ENCODE measurements at places on chromosomes 1 and 21.

GRCh38 chr1:238088560-238089290 is 198.0 kb upstream of the ZP4 start:
- no peak for DNase-seq

DNA sequence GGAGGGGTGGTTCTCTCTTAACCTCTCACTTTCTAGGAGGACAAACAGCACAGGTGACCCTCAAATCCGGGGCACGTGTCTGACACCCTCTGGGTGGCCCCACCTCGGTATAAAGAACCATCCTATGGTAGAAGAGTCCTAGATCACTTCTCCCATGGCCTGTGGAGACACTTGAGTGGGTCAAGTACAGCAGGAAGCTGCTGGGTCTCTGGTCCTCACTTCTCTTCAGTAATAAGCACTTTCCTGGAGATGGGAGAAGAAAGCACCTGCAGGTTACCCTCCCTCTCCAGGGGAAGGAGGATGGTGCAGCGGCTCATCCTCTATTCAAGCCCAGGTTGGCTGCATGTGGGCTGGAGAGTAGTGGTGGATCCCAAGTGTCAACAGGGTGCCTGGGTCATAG is 17.0 kb downstream of the S100A7 start:
- DNase-seq: no peak

DNA sequence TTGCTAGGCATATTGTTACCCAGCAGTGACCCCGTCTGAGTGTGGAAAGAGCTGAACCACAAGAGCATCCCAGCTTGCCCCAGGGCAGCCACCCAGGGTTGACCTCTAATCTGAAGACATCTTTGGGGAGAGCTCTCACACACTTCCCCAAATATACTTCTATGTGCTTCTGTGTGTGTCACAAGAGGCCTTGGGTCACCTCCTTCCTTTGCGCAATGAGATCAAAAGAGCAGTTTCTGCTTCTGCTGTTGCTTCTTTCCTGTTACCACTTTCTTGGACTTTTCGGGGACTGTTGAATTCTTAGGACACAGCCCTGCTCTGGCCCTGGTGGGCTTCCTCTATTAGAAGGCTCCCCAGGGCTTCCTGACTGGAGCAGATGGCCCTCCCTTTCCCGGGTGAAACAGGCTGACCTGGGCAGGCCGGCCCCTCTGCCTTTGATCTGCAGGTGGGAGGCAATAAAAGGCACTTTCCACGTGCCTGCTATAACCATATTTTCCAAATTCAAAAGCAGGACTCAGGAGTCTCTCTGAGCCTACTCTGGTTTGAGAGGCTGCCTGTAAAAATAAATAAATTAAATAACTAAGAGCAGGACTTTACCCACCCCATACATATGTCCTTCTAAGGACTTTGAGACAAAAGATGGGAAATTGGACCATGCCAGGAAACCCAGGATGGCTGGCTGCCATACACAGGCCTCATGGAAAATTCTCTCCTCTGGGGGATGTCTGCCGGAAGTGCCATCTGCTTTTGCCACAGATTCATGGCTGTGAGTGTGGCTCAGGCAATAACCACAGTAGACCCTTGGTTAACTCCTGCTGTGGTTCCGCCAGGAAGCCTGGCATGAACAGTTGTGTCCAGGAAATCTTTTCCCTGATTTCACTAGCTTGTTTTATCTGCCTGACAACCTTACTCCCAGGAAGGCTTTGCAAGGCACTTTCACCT is 28.3 kb upstream of the RCSD1 start:
- peak; percentile 61 for DNase-seq

DNA sequence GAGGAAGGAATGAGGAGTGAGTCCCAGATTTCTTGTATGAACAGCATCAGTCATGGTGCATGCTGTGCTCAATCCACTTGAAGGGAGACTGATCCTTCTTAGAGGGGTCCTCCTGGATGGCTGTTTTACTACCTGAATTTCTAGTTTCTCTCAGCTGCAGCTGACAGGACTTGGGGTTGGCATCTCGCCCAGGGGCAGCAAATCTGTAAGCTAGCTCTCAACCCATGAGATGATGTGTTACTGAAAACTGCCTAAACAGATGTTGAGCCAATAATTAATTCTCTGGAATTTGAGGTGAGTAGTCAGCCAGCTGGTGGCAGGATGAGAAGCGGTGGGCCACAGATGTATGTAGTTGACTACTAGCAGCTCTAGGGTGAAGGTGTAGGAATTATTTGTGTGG is 19.6 kb downstream of the BACH1 start:
- DNase-seq: no peak

DNA sequence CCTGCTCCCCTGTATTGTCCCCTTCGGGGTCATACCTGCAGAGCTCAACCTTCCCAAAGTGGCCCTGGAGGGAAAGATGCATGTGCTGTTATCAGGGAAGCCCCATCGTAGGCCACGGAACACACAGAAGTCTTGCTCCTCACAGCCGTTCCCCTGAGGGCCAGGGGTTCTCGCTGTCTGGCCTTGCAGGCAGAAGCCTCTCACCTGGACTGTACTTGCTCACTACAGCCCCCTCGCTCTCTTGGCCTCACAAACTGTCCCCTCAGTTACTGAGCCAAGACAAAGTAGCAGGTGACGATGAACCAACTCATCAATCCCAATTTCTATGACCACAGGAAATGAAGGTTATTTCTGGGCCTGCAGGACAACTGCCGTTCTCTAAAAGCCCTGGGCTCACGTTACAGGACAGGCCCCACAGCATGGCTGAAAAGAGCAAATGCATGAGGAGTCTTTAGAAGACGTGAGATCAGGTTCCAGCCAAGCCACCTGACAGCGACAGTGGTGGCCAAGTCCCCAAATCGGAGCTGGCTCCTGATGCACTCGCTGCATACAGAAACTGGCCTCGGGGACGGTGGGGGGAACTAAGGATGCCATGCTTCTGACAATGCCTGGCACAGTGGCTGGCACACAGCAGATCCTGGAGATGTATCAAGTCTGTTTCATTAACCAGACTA is 95.0 kb downstream of the RAVER2 start:
- no peak for DNase-seq

DNA sequence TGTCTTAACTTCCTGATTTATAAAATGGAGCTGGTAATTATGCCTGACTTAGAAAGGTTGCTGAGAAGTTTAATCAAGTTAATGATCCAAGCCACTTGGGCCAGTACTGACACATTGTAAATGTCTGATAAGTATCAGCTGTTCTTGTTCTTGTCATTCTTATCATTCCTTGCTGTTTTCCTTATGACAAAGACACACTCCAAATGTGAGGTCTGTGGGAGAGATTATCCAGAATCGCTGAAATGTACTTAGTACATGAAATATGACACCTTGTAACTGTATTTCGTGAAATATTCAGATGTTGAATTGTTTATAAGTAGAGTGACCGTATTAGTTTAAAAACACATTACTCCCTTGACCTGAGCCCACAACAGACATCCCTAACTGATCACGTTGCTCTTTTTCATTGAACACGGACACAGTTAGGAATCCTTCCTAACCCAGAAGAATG is 6.1 kb downstream of the AADACL4 start:
- no peak for DNase-seq

DNA sequence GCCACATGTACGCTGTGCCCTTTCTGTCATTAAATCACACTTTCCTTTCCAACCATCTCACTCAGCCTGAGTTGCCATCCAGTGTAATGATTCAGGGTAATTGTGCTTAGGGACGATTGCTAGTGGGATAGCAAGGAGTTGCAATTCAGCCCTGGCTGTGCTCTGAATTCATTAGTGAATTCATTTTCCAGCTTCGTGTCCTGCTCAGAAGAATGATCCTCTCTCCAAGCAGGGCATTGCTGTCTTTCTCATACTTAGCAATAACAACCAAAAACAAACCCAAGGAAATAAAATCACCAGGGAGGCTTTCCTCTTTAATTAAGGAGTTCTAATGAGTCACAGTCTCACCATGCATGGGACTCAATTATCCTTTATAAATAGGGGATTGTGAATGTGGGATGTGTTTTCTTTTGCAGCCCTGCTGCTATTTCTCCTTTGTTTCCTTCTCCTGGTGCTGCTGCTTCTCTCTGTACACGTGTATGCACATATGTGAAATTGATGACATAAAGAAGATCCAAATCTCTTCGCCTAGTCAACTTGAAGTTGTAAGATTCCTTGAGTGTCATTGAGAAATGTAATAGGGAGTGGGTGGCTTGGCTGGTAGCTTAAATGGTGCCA is 167.0 kb downstream of the TSEN15 start:
- no peak for DNase-seq

DNA sequence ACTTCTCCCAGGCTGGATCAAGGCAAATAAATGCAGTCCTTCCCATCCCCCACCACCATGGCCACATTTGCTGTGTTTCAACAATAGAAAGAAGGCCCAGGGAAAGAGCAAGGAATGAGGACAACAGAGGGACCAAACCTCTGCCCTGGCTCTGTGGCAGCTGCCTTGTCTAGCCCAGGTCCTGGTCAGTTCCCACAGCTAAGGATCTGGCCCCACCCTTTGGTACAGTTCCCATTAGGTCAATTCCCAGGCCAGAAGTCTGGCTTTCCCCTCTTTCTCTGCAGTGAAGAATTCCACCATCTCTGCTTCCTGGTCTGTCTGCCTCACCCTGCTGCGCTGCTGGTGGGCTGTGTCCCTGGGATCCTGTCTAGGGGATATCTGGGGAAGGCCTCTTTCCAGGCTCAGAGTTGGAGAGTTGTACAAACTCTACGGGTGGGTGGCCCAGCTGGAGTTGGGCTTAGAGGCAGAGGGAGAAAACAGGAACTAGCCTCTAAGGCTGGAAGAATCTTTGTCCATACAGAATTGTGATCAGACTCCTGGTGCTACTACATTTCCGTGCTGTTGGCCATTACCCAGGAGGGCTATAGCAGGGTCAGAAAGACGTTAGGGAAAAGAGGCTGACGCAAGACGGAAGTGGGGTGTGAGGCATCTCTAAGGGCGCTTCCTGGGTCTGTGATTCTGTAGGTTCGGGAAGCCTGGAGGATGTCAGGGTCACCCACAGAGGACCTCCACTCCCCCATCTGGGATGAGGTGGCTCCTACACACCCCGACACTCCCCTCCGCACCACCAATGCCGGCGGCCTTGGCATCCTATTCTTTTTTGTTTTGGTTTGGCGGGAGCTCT is 953 bp upstream of the NDUFS2 start:
- DNase-seq: no peak

DNA sequence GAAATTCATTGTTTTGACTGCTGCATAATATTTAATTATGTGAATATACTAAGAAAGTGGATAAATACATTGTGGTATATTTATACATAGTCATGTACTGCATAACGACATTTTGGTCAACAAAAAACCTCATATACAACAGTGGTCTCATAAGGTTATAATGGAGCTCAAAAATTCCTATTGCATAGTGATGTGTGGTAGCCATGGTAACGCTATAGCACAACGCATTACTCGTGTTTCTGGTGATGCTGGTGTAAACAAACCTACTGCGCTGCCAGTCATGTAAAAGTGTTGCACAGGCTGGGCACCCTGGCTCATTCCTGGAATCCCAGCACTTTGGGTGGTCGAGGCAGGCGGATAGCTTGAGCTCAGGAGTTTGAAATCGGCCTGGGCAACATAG is 52.6 kb upstream of the NHLH2 start:
- no peak for DNase-seq

- DNase-seq: no peak
Measured at GRCh38 chr1:165942927-165943597, 115.6 kb downstream of the UCK2 start.

GRCh38 chr1:229146647-229147046 is 124.3 kb upstream of the RAB4A start:
- no peak for DNase-seq

DNA sequence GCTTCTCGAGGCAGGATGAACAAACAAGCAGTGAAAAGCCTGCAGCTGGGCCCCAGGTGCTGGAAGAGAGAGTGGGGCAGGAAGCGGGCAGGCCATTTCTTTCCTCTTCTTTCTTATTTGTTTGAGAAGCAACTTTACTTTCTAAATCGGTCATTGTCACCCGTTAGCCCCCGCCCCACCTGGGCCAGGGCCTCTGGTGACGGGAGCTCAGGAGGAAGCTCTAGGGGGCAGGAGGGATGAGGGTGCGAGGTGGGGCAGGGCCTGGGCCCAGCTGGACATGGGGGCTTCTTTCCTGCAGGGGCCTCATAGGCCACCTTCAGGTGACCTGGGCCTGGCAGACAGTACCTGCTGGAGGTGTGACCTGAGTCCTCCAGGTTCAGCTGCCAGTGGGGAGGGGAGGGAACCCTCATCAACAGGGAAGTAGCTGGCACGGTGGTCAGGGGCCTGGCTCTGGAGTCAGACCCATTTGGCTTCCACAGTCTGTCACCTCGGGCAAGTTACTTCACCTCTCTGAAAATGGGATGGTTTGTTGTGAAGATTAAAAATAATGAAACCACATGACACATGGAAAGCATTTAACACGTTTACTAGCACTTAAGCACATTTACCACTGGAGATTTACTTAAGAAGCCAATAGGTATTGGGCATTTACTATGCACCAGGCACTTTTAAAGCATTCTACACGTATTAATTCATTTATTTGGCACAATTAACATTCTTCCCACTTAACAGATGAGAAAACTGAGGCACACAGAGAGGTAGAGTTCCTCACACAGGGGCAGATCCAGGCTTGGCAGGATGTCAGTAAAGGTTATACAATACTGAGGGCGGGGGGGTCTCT is 54.1 kb upstream of the ID3 start:
- no peak for DNase-seq

Measured in CD4-positive, alpha-beta T cell treated with Interferon alpha-2 for 1 hour (primary cell).